SJCRH30 (cell line): ENCODE measurements at places on chromosomes 11 and 22.
A peak's percentile ranks its signal among the peaks of the same experiment; 100 is the strongest.

DNA sequence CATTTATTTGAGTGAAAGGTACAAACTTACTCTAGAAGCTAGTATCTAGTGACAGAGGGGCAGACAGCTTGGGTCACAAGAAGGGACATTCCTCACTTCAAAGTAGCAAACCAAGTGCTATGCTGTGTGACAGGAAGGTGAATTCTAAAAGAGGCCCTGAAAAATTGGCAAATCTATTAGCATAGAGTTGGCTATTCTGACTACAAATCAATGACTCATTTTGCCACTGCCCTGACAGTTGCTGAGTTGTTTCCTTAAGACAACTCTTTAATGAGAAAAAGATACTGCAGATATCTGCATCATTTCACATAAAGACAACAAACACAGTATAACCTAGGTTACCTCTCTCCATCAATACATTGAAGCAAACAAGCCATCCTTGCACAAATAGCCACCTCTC is 524.0 kb upstream of the LRRC4C start:
- no peak for DNase-seq

DNA sequence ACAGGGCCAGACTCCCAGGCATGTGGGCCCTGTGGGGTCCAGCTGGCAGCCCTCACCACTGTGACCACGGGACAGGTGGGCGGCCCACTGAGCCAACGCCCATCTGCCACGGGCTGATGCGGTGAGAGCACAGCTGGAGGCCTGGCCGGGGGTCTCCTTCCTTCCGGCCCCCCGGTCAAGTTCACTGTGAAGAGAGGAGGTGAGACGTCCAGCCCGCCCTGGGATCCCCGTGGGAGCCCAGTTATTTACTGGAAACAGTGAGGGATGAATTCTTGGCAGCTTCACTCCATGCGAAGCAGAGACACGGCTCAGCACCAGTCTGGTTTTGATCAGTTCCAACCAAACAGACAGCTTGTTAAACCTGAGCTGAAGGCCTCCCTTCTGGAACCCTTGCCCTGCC is 38.7 kb downstream of the WNT11 start:
- DNase-seq: no peak

DNA sequence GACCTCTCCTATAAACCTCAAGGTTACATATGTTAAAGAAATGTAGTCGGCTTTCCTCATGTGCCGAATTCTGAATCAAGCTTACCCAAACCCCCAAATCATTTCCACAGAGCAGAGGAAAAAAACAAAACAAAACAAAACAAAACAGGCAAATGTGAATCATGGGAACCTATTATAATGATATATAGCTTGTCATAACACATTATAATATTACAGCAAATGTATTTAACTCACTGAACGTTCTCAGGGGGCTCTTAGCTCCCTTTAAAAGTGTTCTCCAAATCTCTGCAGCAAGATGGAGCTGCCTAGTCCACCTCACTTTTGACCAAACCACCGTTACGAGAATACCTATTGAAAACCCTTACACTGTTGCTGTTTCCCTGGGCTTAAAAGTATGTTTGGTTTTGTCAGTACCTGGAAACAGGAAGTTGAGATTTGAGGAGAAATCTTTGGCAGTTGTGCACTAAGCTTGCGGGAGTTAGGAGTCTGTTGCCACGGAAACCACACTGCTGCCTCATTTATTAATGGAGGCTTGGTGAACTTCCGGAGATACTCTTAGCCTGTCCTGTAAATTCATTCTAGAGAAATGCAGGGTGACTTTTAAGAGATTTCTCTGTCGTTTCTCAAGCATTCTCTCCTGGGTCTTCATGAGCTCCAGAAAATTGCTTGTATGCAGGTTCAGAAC is 167.0 kb upstream of the RASSF10 start:
- peak; percentile 66 for DNase-seq

GRCh38 chr11:2509481-2510001 is 64.7 kb downstream of the KCNQ1 start:
- no peak for DNase-seq

GRCh38 chr22:22092974-22093373 is 110.4 kb upstream of the TOP3B start:
- no peak for DNase-seq

DNA sequence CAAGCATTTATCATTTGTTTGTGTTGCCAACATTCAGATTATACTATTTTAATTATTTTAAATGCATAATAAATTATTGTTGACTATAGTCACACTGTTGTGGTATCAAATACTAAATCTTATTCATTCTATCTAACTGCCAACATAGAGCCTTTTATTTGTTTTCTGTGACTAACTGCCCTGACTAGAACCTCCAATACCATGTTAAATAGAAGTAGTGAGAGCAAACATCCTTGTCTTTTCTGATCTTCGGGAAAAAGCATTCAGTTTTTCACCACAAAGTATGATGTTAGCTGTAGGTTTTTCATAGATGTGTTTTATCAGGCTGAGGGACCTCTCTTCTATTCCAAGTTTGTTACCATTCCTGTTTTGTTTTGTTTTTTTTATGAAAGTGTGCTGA is 15.2 kb downstream of the TRIM34 start:
- DNase-seq: no peak

DNA sequence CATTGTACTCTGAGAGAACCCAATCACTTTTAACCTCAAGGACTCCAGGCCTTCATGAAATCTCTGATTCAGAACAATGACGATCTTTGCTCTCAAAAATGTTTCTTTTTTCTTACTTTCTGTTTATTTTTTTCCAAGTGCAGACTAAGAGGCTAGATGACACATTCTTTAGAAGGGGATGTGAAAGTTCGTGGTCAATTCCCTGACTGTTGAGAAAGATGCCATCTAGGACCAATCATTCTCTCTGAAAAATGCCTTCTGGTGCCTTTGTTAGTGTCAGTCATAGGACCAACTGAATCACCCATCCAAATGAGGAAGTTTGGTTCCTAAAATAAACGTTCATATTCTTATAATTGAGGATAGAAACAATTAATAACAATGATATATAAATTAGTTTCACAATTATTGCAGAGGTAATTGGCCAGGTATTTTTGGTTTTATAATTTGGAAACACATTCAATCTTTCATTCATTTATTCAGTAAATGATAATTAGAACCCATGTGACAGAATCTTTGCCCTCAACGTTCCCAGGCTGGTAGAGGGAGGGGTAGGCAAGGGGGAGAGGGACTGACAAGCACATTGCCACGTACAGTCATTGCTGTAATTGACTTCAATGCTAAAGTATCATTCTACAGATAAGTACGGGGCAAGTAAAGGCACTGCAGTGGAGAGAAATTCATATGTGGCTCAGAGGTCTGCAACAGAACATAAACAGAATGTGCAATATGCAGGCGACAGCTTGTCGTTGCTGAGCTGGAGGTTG is 333.4 kb upstream of the MPPED2 start:
- DNase-seq: no peak

DNA sequence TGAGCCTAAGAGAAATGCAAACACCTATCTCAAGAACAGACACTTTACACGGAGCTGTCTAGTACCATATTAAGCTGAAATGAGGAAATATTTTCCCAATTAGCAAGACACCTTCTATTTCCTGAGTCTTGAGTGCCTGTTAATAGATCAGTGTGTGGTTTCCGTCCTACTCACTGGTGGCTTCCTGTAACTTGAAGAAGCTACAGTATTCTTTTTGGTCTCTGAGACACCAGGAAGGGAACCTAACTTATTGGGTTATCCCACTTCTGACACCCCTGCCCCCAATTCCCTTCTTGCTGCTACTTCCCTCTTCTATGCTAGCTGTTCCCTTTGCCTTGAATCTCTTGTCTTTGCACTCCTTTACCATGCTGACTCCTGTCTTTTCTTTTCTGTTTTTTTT is 92.7 kb downstream of the FDX1 start:
- DNase-seq: no peak

GRCh38 chr22:31139866-31140716 is at the start of gene PLA2G3:
TSS of gene PLA2G3 (minus strand) at chr22:31140508. CDS start at chr22:31140354, 154 bp downstream.
- peak; percentile 88 for DNase-seq

GRCh38 chr11:78312712-78313111 is 104.9 kb downstream of the GAB2 start:
- no peak for DNase-seq

- no peak for DNase-seq
Observed at GRCh38 chr11:100965346-100965745, 164.3 kb downstream of the PGR start.

DNA sequence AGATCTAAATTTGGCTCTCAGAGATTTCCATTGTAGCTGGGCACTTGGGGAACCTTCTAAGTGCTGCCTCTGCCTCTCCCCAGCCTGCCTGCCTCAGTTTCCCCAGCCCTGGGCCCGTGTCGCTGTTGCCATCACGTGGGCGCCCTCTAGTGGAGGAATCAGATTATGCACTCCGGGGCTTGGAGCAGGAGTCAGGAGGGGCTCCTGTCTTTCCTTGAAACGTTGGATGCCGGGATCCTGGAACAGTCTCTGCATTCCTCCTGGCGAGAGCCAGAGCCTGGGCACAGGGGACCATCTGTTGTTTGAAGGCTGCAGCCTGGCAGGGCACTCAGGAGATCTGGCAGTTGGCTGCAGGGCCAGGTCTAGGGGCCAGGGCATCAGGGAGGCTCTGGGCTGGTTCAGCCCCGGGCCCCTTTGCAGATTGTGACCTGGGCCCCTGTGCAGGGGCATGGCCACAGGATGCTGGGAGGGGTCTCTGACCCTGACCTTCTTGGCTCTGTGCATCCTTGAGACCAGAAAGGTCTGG is 71.6 kb downstream of the LRP5 start:
- peak; percentile 69 for DNase-seq

DNA sequence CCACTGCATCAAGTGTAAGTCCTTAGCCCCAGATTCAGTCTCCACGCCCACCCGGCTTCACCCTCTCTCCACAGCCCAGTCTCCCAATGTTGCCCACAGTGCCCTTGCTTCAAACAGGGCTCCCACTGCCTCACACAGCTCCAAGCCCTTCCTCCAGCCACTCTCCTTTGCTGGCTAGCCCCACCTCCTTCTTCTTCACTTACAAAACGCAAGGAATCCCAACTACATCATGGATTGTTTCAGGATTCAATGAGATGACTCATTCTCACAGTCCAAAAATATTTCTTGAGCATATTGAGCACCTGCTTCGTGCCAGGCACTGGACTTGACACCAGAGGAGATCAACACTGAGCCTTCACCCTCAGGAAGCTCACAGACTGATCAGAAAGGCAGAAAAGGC is 533.5 kb downstream of the BUD13 start:
- DNase-seq: no peak

GRCh38 chr22:39991159-39991860 is 3.4 kb upstream of the FAM83F start:
- no peak for DNase-seq

GRCh38 chr22:28538922-28539321 is 140.7 kb downstream of the TTC28 start:
- no peak for DNase-seq

- no peak for DNase-seq
Observed at GRCh38 chr11:77065878-77066228, 918 bp upstream of the CAPN5 start.

- no peak for DNase-seq
Observed at GRCh38 chr11:76747153-76747914, 35.8 kb upstream of the TSKU start.

DNA sequence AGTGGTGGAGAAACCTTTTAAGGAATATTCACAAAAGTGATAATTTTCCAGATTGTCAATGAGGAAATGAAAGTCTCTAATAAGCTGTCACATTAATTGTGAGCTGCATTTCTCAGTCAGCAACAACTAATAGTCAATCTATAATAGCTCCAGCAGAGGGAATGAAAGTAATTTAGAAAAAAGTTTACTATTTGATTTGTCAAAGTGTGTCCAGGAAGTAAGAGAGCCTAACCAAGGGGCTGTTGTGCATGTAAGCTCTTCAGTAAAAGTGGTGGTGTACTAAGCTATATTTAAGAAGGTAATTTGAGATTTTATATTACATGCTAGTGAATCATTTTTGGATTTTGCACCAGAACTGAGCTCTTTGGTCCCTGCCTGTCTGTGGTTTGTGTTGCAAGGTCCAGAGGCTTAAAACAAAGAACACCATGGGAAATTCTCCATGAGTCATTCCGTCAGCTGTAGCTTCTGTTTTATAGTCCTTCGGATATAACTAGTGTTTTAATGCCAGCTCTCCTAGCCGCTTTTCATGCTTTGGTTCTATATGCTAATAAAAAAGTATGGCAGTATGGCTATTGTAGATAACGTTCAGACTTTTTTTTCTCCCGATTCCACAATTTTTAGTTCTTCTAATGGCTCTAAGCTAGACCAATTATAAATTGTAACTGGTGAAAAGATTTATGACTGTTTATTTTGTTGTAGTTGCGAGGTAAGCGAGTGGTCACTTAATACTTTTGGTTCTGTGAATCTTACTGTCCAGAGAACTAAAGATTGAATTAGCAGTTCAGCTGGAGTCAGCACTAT is 64.6 kb downstream of the ARHGEF12 start:
- peak; percentile 85 for DNase-seq

DNA sequence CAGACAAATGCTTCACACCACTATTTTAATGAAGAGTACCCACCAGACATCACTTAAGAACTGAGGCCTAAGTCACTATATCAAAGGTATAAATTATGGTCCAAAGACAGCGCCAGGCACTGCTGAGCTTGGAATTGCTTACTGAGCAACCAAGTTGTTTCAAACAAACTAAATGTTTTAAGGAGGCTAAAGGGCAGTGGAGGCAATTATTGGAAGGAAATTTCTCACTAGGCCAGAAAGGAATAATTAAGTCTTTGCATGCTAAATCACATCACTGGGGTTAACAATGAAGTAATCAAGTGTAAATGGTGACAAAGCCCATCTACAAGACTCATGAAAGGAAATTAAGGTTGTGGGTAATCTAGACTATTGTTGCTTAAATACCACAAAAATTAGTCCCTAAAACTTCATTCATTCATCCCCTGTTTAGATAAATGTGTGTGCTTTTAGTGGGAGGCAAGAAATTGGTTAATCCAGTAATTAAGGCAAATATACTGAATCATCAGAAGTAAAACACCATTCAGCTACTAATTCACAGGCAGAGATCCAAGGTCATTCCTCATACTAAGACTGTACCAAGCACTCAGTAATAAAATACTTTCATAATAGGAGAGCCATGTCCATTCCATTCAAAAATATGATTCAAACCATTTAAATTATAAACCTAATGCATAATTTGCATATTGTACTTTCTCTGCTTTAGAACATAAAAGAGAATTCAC is 21.2 kb downstream of the LGR4 start:
- no peak for DNase-seq

DNA sequence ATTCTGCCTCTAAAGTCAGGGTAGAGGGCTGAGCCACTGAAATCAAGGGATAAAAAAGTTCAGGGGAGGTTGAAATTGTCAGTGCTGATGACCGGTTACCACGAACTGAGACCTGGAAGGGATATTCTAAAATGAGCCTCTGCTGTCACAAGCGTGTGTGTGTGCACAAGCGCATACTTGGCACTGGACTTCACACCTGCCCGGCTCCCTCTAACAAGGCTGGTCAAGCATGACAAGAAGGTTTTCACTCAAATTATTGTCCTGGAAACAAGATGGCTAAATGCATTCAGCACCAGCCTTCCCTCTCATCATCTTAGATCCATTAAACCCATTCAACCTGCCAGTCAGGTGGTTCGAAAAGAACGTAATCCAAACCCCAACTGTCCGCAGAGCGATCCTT is 54.8 kb upstream of the CECR2 start:
- no peak for DNase-seq

- DNase-seq: no peak
Observed at GRCh38 chr11:283405-284104, 5.3 kb downstream of the NLRP6 start.

- DNase-seq: peak; percentile 96
Observed at GRCh38 chr11:36073411-36074203, 129.7 kb downstream of the LDLRAD3 start.
